ENCODE measurements at places on chromosomes 4 and X.
A peak's percentile ranks its signal among the peaks of the same experiment; 100 is the strongest.

DNA sequence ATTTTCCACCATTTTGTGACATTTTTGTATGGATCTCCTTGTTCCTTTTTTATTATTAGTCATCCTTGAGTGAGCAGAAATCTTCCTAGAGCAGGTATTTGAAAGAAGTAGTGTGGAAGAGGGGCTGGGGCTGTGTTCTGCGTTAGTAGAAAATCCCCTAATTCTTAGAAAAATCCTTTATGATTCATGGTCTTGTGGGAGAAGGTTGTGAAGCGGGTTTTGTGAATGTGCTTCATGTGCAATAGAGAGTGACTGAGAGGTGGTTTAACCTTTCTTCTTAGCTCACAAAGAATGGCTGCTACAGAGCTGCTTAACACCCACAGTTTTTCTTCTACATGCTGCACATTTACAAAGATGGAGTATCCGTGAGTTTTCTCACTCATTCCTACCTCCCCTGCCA is 220.5 kb downstream of the IDS start:
- DNase-seq: no peak

DNA sequence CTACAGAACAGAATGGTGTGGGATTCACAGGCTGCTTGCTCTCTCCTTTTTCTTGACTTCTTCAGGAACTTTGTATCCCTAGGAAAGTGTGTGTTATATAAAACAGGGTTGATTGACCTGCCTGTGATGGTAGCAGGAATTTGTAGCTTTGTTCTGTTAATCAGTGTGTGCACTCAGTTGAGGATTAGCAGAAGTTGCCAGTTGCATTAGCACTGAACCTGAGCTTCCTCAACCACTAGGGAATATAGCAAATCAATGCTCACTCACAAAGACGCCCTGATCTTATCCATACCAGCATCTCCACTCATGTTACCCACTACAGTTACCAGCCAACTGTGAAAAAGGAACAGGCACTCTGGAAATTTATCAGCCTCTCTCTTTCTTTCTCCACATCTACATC is 319.1 kb upstream of the EMCN start:
- no peak for DNase-seq

GRCh38 chrX:85303544-85303943 is 59.8 kb downstream of the ZNF711 start:
- no peak for DNase-seq

DNA sequence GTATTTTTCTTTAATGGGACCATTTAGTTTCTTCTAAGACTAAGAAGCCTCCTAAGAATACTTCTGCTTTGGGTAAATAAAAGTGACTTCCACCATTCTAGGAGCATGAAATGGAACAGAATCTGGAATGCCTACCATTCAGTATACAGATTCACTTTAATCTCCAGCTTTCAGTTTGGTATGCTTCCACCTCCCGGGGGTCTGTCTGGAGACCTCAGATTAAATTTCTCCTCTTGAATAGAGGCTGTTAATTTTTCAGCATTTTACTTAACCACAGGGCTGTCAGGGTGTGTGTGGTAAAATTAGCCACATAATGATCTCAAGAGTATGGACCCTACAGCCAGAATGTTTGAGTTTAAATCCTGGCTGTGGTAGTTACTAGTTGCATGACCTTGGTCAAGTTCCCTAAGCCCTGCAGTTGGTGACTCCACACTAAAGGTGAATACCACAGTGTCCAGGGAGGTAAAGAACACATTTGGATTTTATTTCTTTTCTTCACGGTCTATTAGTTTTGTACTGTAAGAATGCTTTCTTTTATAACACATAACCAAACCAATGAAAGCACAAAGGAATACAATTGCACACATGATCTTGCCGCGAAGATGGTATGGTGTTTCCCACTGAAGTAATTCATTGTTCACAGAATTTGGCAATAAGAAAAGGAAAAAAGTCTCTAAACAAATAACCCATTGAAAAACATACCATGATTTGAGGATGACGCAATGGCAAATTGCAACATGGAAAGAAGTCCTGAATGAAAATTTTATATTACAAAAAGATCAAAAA is 37.3 kb upstream of the TRIM2 start:
- DNase-seq: no peak

- DNase-seq: no peak
Measured at GRCh38 chr4:74042681-74043080, 4.2 kb upstream of the CXCL3 start.

DNA sequence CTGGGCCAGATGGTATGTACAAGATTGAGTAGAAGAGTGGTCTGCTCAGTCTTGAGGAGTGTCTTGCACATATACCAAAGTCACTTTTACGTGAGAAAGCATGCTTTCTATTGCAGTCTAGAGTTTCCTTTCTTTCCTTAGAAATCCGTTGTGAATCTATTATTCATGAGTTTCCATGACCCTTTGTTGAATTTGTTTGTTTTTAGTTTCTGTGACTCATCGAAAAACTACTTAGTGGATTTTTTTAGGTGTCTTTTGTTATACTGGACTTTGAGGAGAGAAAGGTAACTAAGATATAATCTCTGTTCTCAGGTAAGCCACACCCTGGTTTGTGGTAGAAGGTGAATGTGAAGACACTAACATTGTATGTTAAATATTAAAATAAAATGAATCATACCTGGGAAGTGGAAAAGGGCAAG is 23.0 kb downstream of the GALNT7 start:
- DNase-seq: peak; percentile 44

DNA sequence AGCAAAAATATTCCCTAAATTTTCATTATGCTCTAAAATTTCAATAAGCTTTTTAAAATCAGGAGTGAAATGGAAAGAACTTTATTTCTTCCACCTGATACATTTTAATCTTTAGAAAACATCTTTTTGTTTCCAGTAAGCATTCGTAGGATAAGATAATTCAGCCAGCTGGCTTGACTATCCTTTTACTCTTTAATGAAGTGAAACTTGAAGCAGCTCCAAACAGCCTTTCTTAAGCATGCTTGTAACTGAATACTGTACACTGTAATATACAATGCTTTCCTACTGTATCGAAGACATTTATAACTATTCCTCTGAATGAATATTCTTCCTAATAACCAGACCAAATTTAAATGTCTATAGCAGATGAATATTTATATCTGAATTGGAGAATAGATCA is 98.8 kb downstream of the KLHL4 start:
- no peak for DNase-seq

GRCh38 chr4:6272863-6273660 is 3.4 kb downstream of the WFS1 start:
- DNase-seq: no peak

DNA sequence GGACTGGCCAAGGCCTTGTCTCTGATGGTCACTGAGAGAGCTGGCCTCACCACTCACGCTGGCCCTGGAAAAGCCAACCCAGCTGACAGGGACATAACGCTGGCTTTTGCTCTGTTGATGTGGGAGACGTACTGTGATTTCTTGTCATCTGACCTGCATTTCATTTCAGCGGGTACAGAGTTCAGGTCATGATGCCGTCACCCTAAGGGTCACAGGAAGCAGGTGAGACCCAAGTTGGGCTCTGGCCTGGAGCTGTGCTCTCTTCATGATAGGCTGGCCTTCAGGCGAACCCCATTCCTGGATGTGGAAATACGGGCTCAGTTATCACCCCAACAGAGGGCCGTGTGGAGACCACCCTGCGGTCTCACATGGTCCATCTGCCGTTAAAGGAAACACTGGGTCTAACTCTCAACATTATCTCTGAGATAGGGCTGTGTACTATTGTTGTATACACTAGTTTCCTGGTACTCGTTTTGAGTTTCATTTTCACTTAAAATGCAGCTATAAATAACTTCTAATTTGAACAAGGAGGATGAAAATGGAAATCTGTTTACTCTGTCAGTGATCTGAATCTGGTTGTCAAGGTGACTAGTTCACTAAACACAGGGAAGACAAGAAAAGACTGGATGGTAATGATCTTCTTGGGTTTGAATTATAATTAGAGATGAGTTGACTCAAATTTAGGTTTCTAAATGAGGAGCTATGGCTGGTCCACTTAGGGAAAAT is 89.1 kb downstream of the TBC1D9 start:
- no peak for DNase-seq

- DNase-seq: no peak
Measured at GRCh38 chr4:159018062-159018629, 84.7 kb upstream of the RAPGEF2 start.

DNA sequence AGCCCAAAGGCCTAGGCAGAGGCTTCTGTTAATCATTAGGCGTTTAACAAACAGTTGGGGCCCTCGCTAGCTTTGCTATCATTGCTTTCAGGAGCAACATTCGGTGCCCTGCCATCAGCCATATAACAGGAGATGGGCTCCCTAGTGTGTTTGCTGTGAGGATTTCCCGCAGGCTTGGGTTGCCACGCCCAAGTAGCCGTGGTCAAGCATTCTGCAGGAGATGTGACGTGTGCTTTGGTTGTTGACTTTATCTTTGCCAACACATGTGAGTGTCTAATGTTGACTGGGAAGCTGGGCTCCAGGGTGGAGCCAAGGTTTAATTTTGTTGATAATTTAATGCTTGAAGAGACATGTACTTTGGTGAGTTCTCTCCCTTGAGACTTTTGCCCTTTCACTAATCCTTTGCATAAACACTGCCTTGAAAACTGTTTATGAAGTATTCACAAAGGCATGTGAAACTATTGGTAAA is 184.6 kb upstream of the KIT start:
- DNase-seq: no peak
